ENCODE measurements at places on chromosomes 1 and 21.

DNA sequence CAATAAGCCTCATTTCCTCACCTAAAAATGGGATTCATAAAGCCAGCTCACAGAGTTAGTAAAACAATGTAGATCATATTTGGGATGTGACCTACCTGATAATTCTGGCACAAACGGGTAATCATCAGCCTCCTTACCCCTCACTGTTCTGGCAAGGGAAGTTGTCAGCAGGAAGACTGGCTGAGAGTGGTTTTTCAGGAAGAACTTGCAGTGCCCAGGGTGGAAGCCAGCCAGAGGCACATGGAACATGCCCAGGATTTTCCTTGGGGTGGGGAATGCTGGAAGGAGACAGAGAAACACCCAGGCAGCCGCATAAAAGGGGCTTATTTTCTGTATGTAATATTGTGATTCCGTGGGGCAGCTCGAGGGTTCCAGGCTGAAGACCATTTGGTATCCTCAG, 7.7 kb upstream of the SLC5A9 start:
- no peak for DNase-seq

DNA sequence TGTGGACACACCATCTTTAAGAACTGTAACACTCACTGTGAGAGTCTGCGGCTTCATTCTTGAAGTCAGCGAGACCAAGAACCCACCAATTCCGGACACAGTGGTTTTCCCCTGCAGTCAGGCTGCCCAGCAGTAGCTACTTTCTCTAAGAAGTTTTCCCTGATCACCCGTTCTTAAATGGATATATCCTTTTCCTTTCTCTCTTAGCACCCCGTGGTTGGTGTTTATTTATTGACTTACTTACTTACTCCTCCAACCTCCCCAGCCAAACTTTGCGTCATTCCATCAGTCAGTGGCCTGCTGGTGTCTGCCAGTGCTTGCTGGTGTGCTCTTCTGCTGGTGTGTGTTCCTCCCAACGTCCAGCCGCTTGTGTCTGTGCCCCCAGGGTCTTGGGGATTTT, 264.8 kb downstream of the GPR52 start:
- DNase-seq: no peak

DNA sequence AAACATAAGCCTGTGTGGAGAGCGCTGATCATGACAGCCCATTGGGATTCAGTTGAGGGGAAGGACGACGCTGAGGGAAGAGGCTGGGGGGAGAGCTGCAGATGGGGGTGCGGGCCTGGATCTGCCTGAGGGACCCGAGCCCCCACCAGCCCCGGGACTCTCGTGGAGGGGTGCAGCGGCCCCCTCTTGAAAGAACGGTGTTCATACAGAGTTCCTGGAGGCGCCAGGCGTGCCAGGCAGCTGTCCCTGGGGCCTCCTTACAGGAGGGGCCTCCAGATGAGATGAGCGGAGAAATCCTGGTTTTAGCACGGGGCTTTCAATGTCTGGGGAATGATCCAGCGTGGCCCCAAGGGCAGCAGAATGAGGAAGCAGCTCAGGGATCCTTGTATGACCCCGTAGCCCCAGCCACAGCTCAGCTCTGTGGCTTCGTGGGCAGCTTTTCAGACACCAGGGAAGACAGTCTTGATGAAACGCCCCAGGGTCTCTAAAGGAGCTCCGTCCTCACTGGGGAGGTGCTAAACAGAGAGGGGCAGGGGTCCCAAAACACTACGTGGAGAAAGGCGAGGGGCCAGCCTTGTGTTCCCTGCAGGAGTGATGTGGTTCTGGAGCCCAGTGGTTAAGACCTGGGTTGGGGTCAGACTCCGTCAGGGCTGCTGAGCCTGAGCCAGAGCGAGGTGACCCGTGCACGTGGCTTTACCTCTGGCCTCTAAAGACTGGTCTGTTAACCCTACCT, 7.2 kb upstream of the DSCAM start:
- no peak for DNase-seq

DNA sequence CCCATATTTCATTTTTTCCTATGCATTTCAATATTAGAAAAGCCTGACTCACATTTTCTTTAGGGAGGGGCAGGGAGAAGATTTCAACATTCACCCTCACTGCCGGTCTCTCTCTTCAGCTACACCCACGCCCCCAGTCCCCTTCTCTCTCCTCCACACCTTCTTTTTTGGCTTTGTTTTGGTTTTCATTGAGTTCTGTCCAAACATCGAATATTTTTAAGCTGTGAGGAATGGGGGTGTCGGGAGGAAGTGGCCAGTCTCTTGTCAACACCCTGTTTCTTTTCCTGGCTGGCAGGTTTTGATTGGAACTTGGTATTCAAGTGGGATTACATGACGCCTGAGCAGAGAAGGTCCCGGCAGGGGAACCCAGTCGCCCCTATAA, 177.3 kb downstream of the PGBD5 start:
- no peak for DNase-seq

GRCh38 chr1:162631546-162632191, 595 bp upstream of the DDR2 start:
- DNase-seq: no peak

Measured in suppressor macrophage (primary cell).